NCI-H1436 treated with DMSO at 0.1 percent for 48 hours (cell line): ENCODE measurements at places on chromosomes 3 and 15.

GRCh38 chr3:13278783-13279531, 141.2 kb downstream of the NUP210 start:
- DNase-seq = no peak

DNA sequence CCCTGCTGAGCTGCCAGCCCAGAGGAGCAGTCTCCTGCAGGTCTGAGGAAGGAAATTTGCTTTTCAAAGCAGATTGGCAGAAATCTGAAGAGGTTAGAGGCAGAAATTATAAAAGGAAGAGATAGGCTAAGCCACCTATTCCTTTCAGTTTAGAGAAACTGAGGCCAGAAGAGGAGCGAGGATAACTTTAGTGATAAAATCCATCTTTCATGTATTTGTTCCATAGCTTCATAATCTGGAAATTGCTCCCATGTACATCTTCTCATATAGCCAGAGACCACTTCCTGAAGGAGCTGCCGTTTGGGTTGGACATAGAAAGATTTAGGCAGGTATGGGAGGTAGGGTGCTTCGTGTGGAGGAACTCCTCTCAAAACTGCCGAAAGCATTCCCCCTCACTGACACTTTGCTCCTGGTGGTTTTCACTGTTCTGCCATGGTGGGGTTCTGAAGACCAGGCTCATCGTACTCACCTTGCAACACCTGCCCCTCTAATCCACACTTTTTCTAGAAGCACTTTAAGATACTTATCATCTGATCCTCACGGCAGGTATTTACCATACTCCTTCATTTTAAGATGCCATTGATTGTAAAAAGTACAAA, 670 bp upstream of the ACAP2 start:
- DNase-seq = no peak

DNA sequence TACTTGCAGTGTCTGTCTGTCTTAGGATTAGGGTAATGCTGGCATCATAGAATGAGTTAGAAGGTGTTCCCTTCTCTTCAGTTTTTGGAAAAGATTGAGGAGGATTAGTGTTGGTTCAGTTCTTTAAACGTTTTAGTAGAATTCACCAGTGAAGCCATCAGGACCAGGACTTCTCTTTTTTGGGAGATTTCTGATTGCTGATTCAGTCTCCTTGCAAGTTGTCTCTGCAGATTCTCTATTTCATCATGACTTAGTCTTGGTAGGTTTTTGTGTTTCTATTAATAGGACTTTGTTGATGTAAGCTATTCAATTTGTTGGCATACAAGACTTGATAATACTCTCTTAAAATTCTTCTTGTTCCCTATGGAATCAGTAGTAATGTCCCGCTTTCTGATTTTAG, 48.9 kb downstream of the STT3B start:
- DNase-seq = no peak

- no peak for DNase-seq
Measured at GRCh38 chr3:52090131-52090932, 34.0 kb upstream of the DUSP7 start.

DNA sequence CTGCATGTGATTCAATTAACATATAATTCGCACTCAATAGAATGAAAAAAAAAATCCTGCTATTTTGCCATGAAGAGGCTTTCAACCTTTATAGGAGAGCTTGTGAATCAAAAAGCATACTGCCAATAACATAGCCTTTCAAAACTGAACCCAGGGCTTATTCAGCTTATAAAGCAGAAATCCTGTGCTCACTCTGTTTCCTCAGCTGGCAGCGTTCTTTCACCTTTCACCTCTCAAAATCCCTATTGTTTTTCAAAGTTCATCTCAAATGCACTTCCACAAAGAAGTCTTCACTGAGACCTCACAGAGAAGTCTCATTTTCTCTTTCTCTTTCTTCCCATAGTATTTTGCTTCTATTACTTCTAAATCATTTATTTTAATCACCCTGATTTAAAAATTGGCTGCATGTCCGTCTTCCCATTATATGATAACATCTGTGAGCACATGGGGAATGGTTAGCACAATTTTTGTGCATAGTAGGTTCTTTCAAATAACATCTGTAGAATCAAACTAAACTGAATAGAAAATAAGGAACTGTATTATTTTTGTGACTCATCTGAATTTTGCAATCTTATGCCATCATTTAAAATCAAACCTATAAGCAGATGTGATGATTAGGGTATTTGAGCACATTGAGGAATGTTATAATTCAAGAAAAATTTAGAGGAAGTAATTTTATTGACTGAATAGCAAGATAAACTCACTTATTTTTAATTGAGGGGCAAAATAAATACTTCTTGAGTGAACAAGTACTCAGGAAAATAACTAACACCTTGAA, 373.4 kb downstream of the NLGN1 start:
- DNase-seq = no peak

GRCh38 chr3:48157950-48158376, 30.3 kb downstream of the CDC25A start:
- no peak for DNase-seq

DNA sequence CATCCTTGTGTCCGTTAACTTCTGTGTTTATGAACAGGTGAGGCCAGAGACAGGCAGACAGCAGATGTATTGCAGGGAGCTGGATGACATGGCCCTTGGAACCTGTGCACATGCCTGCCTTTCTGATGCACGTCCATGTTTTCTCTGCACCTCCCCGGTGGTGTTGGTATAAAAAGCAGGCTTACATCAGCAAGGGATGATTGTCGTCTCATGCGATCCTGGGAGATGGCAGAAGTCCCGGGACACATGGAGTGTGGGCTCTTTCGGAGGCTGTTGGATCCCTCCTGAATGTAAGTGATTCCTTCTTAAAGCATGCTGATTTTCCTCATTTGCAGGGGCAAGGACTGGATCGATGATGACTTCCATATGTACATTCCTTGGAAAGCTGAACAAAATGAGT, 134.8 kb downstream of the SNRPN start:
- no peak for DNase-seq

GRCh38 chr3:180421721-180422120, 180.2 kb upstream of the TTC14 start:
- no peak for DNase-seq

GRCh38 chr3:14113965-14114635, 10.6 kb downstream of the CHCHD4 start:
- DNase-seq = no peak

- DNase-seq = no peak
Measured at GRCh38 chr15:25410649-25411048, 28.2 kb downstream of the UBE3A start.

GRCh38 chr3:196559826-196560225, 8.5 kb downstream of the WDR53 start:
- DNase-seq = no peak

- DNase-seq = no peak
Measured at GRCh38 chr3:124014366-124014942, 22.5 kb upstream of the ROPN1 start.

DNA sequence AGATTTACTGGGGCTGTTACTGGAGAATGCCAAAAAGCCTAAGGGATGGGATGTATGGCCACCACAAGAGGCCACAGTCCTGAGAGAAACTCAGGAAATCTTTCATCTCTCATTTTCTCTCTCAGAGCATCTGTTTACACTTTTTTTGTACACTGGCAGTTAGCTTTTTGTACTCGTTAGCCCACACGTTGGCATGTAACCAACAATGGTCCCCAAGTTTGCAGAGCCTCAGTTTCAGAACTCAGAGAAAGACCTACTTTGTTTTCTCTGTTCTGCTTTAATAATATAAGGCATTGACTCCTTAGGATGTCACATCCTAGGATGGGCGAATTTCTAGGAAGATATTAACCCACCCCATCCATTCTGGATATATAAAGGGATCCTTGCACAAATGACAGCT, 183.5 kb downstream of the SUCNR1 start:
- DNase-seq = no peak

GRCh38 chr3:23669541-23670255, 136.1 kb upstream of the UBE2E1 start:
- no peak for DNase-seq

GRCh38 chr3:61876797-61877196, 315.4 kb downstream of the PTPRG start:
- no peak for DNase-seq

DNA sequence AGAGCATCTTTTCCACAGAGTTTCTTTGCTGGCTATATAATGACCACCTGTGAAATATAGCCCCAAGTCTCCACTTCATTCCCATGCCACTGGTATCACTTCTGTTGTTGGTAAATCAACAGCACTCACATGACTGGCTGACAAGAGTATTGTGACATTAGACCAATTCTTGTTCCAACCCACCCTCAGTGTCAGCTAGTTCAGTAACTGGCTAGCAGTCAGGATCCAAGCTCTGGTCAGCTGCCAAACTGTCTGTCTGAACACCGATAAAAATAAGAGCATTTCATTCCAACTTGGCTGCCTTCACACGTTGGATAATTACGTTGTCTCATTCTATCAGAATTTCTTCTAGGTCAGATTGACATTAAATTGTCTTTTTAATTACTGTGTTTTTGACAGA, 166.5 kb downstream of the USP13 start:
- DNase-seq = no peak

DNA sequence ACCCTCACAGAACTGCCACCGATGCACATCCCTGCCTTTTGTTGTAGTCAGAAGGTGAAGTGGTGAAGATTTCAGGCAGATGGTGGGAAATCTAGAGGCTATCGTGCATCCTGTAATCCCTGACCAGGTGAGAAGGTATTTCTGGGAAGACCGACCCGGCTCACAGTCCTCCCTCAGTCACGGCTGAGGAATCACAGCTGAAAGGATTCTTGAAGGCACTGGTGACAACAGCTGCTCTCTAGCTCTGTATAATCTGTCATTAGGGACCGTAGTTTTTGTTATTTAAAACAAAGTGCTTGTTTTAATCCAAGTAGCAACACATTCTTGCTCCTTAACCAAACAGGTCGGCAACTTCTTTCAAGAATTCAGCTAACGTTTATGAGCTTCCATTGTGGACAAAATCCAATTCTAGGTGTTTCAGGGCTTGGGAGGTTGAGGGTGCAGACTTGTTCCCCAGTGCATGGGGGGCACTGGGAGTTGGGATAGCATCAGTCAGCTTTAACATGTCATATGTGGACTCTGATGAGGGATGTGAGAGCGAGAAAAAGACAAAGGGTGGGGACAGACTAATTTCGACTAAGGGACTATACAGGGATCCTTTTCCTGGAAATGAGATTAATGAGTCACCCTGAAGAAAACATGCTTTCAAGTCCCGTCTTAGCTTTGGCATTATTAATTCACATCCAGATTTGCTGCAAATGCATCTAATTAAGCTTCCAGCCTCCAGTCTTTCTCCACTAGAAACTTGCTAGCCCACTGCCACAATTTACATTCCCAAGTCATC, 141.0 kb upstream of the RASGRP1 start:
- no peak for DNase-seq

GRCh38 chr3:125148016-125148812, 64.3 kb downstream of the SLC12A8 start:
- DNase-seq = no peak

GRCh38 chr3:192494174-192494573, 233.2 kb downstream of the FGF12 start:
- no peak for DNase-seq

GRCh38 chr15:90773485-90773884, 56.3 kb downstream of the BLM start:
- no peak for DNase-seq

- no peak for DNase-seq
Measured at GRCh38 chr15:84649706-84650105, 4.4 kb downstream of the WDR73 start.

DNA sequence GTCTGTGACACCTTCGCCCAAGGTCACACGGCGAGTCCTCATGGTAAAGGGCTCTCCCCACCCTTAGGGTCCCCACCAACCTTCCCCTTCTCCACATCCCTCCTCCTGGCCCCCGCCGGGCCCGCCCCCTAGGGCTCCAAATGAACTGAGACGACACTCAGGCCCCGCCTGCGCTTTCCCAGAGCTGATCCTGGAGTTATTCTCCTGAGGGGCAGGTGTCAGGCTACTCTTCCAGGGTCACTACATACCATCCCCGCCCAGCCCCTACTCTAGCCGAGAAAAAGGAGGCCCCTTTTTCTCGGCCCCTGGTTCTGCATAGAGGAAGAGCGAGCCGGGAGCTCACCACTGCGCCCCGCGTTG, 292 bp downstream of the USP4 start:
- no peak for DNase-seq

GRCh38 chr3:56994391-56994790, 66.1 kb upstream of the SPATA12 start:
- no peak for DNase-seq

GRCh38 chr3:158809642-158810041, 7.8 kb downstream of the MFSD1 start:
- no peak for DNase-seq

- DNase-seq = no peak
Measured at GRCh38 chr3:96072226-96072625, 742.2 kb upstream of the EPHA6 start.

DNA sequence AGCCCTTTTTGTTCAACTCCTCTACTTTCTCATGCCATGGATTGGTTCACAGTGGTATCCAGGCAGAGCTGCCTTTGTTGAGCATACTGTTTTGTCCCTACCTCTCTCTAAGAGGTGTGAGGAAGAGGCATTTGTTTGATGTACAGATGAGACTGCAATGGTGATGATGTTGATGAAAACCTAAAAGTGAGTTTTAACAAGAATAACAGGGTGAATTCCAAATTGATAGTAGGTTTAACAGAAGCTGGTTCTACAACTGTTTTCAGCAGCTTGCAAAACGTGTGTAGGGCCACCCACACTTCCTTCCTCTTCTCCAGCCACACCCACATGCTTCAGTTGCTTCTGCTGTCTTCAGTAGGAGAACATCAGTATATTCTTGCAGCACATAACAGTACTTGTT, 10.2 kb downstream of the SNRK start:
- DNase-seq = no peak

GRCh38 chr3:38022896-38023709, 6.3 kb downstream of the PLCD1 start:
- no peak for DNase-seq

DNA sequence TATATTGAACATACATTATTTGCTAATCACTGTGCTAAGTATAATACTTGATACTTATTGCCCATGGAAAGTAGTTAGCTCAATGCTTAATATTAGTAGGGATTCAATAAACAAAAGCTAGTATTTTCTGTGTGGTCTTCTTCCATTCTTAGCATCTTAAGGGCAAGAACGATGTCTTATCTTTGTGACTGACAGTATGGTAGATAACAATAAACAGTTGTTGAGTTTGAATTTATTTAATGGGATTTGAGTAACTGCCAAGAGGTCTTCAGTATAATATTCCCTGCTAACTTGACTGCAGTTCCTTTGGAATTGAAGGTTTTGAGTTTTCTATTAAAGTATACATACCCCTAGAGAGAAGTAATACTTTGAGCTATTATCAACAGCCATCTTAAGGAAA, 70.1 kb downstream of the ZNF609 start:
- no peak for DNase-seq

GRCh38 chr3:68206524-68207117, 552.2 kb upstream of the SUCLG2 start:
- no peak for DNase-seq
